H4 (cell line): ENCODE measurements at places on chromosomes 7 and 10. TPM values are rescaled to one million over a fixed set of nuclear protein-coding genes. Genes with fewer than 3 reads are reported as not detected.

The CALN1 gene
- 6.5 and 8.4 TPM in 2 replicates for total RNA-seq

The MUC12 gene
- total RNA-seq, result 0.54 and 1.0 TPM in 2 replicates

The INMT gene
- 0.66 and 0.68 TPM in 2 replicates for total RNA-seq

The CTAGE4 gene
- 0.15 and 0.16 TPM in 2 replicates for total RNA-seq

The PTPRZ1 gene
- 0.02 and 0.39 TPM in 2 replicates for total RNA-seq

The FRAT2 gene
- 6.2 and 11.0 TPM in 2 replicates for total RNA-seq

DNA sequence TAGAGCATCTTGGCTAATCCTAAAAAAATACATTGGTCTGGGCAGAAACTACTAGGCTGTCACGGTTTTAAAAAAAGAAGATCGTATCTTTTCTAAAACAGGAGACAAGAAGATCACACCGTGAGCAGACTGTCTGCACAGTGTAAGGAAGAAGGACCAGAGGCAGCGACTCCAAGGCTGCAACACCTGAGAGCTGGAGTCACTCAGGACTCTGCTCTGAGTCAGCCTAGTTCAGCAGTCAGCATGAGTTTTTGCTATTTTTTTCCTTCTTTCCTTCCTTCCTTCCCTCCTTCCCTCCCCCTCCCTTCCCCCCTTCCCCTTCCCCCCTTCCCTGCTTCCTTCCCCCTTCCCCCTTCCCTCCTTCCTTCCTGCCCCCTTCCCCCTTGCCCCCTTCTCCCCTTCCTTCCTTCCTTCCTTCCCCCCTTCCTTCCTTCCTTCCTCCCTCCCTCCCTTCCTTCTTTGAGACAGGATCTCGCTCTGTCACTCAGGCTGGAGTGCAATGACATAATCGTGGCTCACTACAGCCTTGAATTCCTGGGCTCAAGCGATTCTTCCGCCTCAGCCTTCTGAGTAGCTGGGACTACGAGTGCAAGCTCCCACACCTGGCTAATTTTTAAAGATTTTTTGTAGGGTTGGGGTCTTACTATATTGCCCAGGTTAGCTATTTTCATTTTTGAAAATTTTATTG lies 24.4 kb downstream of the BAG3 start:
- no peak for DNase-seq

DNA sequence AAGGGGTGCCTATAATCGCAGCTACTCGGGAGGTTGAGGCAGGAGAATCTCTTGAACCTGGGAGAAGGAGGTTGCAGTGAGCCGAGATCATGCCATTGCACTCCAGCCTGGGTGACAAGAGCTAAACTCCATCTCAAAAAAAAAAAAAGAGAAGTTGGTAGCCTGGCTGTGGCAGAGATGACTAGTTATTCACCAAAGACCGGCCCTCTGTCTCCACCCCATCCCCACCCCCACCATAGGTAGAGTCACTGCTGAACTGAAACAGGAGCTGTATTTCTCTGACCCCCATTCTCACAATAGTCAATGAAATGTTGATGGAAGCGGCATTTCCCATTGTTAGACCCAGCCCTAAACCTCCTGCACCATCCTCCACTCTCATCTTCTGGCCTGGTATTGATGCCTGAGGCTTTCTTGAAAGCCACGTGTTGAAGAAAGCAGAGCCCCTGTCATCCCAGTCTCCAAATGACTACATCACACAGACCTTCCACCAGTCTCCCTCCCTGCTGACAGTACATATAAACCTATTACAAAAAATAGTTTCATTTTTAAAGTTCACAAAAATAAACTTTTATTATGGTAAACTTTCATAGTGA lies 9.4 kb upstream of the PIK3CG start:
- DNase-seq, result no peak

DNA sequence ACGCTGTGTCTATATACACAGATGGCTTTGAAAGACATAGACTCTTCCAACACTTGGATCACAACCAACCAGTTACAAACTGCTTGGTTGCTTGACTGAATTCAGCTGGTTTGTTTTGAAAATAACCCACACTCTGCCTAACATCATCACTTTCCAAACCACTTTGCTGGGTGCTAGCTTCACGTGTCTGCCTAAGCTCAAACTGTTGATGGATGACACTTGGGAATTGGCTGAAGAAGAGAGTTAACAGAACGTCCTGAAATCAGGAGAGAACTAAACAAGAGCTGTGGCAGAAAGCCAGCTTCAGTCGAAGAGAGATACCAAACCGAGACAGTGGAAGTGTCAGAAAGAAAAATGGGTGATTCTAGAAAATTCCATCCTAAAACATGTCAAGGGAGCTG lies 420.8 kb upstream of the AUTS2 start:
- no peak for DNase-seq

DNA sequence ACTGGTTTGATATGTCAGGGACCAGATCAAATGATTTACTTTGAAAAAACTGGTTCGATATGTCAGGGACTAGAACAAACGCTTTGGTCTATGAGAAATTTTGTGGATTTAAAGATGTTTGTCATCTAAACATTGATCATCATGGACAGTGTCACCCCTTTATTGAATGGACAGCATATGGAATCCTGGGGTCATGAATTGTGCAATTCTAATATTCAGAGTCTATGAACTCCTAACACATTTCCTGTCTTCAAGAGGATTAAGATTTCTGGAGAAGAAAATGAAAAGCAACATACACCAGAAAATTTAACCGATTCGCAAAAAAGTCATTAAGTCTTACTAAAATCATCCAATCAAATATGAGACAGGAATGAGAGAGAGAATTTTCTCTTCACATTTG lies 106.4 kb upstream of the FAM133B start:
- no peak for DNase-seq

- peak; percentile 59 for DNase-seq
Measured at GRCh38 chr7:6709808-6710207, 3.1 kb upstream of the ZNF12 start.

DNA sequence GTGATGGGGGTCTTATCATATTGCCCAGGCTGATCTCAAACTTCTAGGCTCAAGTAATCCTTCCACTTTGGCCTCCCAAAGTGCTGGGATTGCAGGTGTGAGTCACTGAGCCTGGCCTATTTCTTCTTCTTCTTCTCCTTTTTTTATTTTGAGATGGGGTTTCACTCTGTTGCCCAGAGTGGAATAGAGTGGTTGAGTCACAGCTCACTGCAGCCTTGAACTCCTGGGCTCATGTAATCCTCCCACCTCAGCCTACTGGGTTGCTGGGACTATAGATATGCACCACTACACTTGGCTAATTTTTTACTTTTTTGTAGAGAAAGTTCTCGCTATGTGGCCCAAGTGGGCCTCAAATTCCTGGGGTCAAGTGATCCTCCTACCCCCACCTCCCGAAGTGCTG lies 124.3 kb downstream of the SKIDA1 start:
- no peak for DNase-seq

DNA sequence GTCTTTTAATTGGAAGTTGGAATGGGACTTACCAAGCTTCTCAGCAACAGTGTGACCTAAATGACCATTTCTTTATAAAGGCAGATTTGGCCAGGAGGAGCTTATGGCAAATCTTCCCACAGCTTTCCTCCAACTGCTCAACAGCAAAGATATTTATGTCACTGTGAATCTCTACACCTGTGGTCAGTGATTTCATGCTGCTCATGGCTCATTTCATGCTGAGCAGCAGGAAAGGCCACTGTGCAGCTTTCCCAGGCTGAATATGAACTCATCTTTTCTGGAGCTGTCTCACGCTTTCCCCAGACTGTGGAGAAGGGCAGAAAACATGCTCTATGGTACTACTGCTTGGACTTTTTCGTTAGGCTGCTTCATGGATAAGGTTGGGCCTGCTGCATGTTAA lies 29.8 kb downstream of the CALCR start:
- DNase-seq, result no peak

DNA sequence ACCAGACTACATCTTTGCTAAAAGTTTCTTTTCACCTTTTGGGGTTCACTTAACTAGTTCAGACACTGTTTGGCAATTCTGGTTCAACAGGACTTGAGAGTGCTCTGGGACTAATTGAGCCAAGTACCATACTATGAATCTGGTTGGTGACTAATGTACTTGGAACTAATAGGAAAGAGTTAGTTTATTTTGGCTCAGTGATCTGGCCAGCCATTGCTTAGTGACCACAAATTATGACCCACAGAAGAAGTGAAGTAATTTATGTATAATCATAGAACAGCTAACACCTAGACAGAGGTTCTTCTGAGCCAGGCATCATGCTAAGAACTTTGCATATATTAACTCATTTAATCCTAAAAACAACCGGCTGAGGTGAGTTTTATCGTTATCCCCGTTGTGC lies 126.5 kb upstream of the JCAD start:
- peak; percentile 25 for DNase-seq

GRCh38 chr7:133234961-133235875 lies 17.7 kb upstream of the EXOC4 start:
- DNase-seq, result no peak
